ENCODE measurements at places on chromosomes 16 and 17. TPM values are rescaled to one million over a fixed set of nuclear protein-coding genes. Genes with fewer than 3 reads are reported as not detected.

DNA sequence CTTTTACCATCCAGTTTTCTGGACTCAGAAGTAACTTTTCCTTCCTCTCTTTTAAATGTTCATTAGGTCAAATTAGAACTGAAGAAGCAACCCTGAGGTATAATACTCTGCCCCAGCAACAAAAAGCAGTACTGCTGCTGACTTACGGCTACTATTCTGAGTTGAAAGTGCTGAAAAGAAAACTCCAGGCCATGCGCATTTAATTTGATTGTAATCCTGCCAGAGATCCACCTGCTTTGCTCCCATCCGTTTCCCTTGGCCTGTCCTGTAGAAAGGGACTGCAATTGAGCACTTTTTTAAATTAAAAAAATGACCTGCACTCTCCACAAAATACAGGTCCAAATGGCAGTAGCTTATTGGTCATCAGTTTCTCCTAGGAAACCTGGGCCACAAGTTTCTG, 61.6 kb downstream of the PITPNC1 start:
- no peak for DNase-seq

- no peak for DNase-seq
These were observed 88.5 kb upstream of the ZNF267 start for GRCh38 chr16:31785126-31785525.

DNA sequence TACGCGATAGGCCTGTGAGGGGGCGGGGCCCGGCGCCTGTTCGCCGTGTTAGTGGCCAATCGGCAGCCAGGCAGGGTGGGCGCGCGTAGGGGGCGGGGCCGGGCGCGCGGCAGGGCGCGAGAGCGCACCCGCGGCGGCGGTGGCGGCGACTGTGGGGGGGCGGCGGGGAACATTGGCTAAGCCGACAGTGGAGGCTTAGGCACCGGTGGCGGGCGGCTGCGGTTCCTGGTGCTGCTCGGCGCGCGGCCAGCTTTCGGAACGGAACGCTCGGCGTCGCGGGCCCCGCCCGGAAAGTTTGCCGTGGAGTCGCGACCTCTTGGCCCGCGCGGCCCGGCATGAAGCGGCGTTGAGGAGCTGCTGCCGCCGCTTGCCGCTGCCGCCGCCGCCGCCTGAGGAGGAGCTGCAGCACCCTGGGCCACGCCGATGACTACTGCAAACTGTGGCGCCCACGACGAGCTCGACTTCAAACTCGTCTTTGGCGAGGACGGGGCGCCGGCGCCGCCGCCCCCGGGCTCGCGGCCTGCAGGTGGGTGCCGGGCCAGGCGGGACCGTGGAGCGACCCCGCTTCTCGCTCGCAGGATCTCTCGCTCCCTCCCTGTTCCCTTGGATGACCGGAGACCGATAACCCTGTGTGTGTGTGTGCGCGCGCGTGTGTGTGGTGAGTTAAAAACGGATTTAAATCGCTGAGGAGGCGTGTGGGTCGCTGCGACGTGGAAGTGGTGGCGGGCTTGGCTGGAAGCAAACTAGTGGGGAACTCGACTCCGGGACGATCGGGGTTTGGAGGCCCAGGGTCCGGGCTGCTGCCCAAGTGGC, at the start of gene NFATC3:
TSS of gene NFATC3 (plus strand) at position 112 of the 813 bp plus-strand sequence. CDS start at position 424, 312 bp downstream.
- DNase-seq, result peak; percentile 97

- no peak for DNase-seq
These were observed 21.4 kb downstream of the NPLOC4 start for GRCh38 chr17:81615401-81615930.

The CENPX gene
- total RNA-seq, result 44.5 TPM

- peak; percentile 85 for DNase-seq
These were observed 10.1 kb downstream of the P3H4 start for GRCh38 chr17:41801374-41802271.

The CD300E gene
- 0.33 TPM for total RNA-seq

The SLX1A gene
- 32.6 TPM for total RNA-seq

DNA sequence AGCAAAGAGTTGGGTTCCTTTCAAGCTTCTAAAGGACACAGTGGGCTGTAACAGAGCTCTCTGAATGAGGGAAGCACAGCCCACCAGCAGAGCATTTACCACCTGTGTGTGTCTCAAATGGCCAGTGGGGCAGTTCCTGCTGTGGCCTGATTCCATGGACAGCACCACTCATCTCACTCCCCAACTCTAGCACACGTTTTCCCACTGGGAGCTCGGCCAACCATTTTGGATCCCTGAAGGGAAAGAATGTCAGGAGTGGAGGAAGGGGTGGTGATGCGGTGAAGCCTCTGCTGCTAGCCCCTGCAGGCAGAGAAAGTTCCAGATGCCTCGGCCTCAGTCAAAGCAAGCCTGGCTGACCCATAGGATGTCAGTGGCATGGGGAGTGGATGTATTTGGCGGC, 86.6 kb downstream of the PLXDC1 start:
- DNase-seq, result no peak

- no peak for DNase-seq
These were observed 54.1 kb downstream of the VAC14 start for GRCh38 chr16:70746708-70747424.

DNA sequence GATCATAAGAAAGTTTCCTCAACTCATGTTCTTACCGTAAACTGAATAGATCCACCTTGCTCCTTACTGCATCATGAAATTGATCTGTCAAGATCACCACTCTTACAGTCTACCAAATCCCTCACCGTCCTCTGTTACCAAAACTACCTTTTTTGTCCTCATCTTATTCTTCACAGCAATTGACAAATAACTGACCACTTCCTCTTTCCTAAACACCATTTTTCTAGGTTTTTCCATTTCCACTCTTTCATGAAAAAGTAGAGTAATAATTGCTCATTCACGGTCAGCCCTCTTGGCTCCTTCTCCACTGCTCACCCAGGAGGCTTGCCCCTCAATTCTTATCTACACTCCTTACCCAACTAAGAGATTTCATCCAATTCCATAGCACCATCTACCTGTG, 44.9 kb downstream of the ABCA5 start:
- no peak for DNase-seq

The TCAP gene
- 0.28 TPM for total RNA-seq

- no peak for DNase-seq
These were observed 6.8 kb downstream of the COTL1 start for GRCh38 chr16:84611041-84611440.

The KRTAP4-1 gene
- not detected for total RNA-seq

GRCh38 chr17:12070561-12070960, 49.9 kb downstream of the MAP2K4 start:
- no peak for DNase-seq

- DNase-seq, result no peak
These were observed 88.2 kb upstream of the CORO6 start for GRCh38 chr17:29710891-29711418.

GRCh38 chr16:89478576-89479221, 11.7 kb downstream of the ANKRD11 start:
- no peak for DNase-seq

GRCh38 chr16:85926370-85926769, 27.4 kb downstream of the IRF8 start:
- DNase-seq, result no peak

DNA sequence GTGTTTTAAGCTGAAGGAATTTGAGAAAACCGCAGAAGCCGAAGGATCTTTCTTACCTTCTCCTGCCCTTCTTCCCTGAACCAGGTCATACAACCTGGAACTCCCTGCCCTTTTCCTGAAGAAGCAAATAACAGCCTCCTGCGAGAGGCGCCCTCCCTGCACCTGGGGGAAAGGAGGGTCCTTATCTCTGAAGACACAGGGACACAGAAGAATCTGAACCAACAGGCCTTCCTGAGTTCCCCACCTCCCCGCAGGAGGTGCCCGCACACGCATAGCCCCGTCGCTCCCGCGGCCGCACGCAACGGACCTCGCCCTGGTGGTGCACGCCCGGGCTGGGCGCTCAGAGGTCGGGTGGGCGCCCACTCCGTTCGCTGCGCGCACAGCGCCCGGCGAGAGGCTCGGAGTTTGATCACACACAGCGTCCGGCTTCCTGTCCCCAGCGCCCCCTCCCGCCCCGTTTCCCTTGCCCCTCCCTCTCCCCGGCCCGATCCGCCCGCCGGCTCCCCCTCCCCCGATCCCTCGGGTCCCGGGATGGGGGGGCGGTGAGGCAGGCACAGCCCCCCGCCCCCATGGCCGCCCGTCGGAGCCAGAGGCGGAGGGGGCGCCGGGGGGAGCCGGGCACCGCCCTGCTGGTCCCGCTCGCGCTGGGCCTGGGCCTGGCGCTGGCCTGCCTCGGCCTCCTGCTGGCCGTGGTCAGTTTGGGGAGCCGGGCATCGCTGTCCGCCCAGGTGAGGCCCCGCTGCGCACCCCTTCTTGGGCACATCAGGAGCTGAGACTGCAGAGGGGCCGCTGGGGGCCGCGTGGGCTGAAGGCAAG, at the start of gene TNFSF12:
TSS of gene TNFSF12 (plus strand) at position 474 of the 816 bp plus-strand sequence. CDS start at position 570, 96 bp downstream.
- no peak for DNase-seq

DNA sequence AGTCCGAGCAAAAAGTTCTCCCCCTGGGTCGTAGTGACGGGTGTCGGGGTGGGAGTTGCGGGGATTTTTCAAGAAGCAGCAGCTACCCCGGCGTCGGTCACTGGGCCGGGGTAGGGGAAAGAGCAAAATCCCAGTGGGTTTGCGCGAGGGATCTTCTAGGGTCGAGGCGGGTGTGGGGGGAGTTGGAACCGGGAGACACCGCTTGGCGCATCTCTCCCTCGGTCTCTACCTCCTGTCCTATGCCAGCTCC, 2.3 kb upstream of the UBTF start:
- DNase-seq, result no peak

DNA sequence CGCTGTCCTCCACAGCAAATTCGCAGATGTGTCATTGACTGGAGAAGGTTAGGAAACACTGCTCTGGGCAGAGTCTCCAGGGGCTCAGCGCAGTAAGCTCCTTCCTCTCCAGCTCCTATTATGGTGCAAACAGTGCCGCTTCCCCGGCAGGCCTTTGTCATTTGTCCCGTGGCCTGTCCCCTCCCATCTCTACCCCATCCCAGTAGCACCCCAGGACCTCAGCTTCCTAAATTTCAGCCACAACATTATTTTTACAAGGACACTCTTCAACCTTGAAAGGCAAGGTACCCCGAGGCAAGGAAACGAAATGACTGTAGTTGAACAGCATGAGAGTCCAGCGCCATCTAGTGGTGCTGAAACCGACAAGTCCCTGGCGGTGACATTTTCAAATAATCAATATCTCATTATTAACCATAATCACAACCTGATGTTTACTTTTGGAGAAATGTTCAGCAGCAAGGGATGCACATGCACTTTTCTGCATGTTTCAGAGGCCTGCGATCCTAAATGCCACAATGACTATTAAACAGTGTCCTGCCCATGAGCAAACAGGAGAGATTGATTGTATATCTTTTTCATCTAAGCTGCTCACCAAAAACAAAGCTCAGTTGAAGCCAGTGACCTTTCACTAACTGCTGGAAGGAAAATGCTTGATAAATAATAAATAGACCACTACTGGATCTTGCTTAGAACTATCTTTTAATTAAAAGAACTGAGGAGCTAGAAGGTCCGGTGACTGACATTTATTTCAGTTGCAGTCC, 16.5 kb downstream of the MRPS23 start:
- peak; percentile 74 for DNase-seq

GRCh38 chr17:29591146-29591736, 1.7 kb upstream of the ANKRD13B start:
- DNase-seq, result peak; percentile 63

- DNase-seq, result no peak
These were observed 18.6 kb upstream of the C17orf113 start for GRCh38 chr17:42068979-42069378.

The NLRC3 gene
- 18.8 TPM for total RNA-seq

DNA sequence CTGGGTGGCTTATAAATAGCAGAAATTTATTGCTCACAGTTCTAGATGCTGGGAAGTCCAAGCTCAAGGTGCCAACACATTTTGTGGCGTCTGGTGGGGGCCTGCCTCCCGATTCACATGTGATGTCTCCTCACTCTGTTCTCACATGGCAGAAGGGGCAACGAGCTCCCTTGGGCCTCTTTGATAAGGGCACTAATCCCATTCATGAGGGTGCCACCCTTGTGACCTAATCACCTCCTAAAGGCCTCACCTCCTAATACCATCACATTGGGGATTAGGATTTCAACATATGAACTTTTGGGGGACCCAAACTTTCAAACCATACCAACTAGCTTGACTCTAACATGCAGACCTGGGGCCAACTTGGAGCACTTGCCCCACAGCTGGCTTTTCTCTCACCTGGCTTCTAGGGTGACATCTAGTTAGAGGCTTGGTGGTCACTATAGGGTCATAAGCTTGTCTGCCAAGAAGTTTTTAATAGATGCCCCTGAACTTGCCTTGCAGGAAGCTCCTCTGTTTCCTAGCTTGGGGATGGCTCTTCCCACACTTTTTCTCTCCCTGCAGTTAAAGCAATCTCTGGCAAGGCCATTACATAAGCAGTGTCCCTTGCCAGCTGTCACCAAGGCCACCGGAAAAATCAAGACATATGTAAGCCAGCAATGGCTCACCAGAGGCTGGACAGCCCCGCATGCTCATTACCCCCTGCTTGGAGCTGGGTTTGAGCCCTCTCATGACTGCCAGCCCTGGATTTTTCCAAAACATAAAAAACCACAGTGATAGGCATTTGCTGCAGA, 8.4 kb upstream of the MED9 start:
- DNase-seq, result no peak

DNA sequence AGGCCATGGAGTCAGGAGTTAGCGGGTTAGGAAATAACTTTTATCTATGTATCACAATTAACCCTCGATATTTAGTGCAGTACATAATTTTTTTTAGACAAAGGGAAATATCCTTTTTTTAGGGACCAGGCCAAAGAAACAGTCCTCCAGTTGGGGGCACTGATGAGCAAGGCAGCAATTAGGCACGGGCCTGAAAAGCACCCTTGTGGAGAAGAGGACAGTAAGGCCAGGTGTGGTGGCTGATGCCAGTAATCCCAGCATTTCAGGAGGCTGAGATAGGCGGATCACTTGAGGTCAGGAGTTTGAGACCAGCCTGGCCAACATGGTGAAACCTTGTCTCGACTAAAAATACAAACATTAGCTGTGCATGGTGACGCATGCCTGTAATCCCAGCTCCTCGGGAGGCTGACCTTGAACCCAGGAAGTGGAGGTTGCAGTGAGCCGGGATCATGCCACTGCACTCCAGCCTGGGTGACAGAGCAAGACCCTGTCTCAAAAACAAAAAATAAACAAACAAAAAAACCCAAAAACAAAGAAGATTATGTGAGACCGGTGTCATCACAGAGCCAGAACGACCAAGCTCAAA, 158.3 kb upstream of the NOL11 start:
- DNase-seq, result no peak

- no peak for DNase-seq
These were observed 59.8 kb upstream of the ARL4D start for GRCh38 chr17:43338886-43339516.

DNA sequence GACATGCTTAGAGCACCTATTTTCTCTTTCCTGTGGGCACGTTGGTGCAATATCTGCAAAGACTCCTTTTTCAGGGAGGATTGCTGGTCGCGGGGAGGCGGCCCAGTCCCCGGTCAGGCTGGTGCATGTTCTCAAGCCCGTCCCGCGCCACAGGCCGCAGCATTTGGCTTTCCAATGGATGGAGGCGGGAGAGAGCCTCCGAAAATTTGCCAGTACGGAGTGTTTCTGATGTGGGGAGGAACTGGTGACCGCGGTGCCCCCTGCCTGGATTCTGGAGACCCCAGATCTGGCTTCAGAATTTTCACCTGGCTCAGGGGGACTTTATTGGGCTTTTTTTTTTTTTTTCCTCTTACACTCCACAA, 2.3 kb downstream of the CMIP start:
- DNase-seq, result no peak

All from thymus (tissue), 14 donors.